Renal cortex interstitium (tissue), 15 donors: ENCODE measurements at places on chromosomes 4 and X. TPM values are rescaled to one million over a fixed set of nuclear protein-coding genes. Genes with fewer than 3 reads are reported as not detected.

GRCh38 chrX:150940844-150941495, 42.2 kb upstream of the HMGB3 start:
- DNase-seq: no peak

Gene DIPK2B
- 8.4 TPM for polyA plus RNA-seq

Gene HSD17B13
- polyA plus RNA-seq: 0.35 TPM

DNA sequence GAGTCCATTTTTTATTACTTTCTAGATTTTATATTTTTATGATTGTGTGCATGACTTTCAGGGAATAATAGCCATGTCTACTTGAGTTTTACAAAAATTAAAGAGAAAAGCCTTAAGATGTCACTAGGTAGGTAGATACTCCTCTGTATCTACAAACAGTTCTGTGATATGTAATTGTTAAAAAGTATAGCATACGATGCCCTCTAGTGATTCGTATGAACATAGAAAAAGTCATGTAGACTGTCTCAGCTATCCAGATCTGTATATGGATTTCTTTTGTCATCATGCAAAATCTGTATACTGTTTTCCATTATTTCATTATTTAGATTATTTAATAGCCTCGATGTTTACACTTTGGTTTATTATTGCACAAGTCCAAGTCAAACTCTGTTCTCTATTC, 856.6 kb downstream of the CENPC start:
- peak; percentile 13 for DNase-seq

DNA sequence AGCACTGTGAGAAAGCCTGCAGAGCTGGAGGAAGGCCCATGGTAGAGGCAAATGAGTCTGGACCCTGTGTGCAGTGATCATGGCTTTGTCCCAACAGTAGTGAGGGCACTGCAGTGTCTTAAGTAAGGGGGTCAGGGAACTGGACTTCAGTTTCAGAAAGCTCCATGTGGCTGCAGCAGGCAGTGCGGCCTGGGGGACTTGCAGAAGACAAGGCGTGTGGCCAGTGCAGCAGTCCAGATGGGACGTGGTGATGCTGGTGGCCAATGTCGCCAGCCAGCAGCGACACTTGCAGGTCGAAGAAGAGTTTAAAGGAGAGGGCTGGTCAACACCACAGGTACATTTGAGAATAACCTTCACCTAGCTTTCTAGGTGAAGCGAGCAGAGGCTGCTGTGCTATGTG, 113.4 kb downstream of the ZNF827 start:
- no peak for DNase-seq

DNA sequence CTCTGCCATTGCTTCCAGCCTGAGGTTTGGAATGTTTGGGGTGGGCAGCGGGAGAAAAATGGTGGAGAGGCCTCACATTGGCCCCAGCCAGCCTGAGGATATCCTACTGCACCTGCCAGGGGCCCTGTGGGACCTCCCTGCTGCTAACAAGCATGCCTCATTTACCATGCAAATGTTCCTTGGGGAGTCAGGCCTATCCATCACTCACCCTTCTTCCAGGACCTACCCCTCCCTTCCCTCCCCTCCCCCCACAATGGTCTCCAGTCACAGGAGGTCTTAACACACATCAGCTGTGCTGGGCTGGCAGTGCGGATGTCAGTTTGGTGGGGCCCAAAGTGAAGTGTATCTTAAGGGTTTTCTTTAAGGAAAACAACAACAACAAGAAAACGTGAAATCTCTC, 139.2 kb downstream of the SHOX start:
- no peak for DNase-seq

DNA sequence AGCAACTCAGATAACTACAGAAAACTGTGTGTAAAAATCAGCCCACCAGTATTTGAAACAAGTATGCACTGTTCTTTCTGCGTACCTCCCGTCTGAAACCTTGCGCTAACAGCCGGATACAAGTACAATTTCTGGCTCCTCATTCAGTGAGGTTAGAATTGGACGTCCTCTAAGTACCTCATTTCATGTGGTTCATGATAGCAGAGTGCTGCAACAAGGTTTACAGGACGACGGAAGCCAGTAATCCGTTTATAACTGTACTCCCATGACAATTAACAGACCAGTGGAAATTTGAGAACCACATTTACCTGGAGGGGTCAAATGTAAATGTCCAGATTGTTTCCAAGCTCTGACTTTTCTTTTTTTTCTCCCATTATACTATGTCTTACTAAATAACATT, 52.9 kb upstream of the TENM3 start:
- DNase-seq: no peak

Gene ADGRG2
- 20.1 TPM for polyA plus RNA-seq

Gene MTMR8
- 1.4 TPM for polyA plus RNA-seq

Gene PRDM5
- polyA plus RNA-seq: 16.0 TPM

Gene CTSO
- polyA plus RNA-seq: 40.8 TPM

Gene PHOX2B
- polyA plus RNA-seq: 0.24 TPM

GRCh38 chrX:9912351-9913145, 54.6 kb upstream of the CLDN34 start:
- no peak for DNase-seq
